ENCODE measurements at places on chromosomes 3 and 15.

- DNase-seq = no peak
These were observed 120.3 kb downstream of the ARRDC4 start for GRCh38 chr15:98080791-98081190.

DNA sequence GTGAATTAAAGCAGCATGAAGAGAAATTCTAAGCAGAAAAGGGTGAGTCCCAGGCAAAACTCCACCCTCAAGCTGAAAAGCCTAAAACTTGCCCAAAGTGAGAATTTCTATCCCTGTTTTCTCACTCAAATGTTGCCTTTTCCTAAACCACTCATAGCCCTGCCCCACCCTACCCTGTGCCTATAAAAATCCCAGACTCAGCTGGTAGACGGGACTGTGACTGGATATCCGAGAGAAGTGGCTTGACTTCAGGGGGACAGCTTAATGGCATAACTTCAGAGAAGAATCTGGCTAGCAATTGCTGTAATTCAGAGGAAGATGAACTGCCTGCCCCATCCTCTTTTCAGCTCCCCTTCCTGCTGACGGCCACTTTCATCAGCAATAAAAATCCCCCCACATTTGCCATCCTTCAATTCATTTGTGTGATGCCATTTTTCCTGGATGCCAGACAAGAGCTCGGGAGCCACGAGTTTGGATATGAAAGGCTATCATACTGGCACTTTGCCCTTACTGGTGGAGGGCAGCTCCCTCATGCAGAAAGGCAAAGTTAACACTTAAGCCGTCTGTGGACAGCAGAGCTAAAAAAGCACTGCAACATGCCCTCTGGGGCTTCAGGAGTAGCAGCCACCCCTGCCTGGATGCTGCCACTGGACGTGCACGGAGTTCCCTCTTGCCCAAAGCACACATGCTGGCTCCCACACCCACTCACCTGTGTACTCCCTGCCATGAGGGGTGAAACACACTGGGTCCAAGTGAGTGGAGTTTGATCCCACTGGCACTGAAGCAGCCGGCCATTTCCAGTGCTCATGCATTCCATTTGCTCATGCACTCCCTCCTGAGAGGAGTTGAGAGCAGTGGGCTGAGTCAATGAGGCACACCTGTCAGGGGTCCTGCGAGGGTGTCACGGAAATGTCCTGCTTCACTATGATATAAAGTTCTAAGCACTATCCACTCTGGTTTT is 670.6 kb downstream of the PLOD2 start:
- DNase-seq = no peak

GRCh38 chr15:33098094-33099058 is 96.1 kb downstream of the FMN1 start:
- no peak for DNase-seq

- DNase-seq = no peak
These were observed 34.9 kb upstream of the POLR2M start for GRCh38 chr15:57671636-57672035.

- DNase-seq = no peak
These were observed 39.2 kb downstream of the STAG1 start for GRCh38 chr3:136712941-136713340.

All from activated CD4-positive, alpha-beta T cell treated with anti-CD3 and anti-CD28 coated beads for 24 hours (primary cell).